NCI-H510A (cell line): ENCODE measurements at places on chromosomes 5 and 9.

GRCh38 chr5:22505891-22506290 is 347.3 kb downstream of the CDH12 start:
- no peak for DNase-seq

GRCh38 chr9:136416427-136416826 is 6.0 kb downstream of the PMPCA start:
- no peak for DNase-seq

DNA sequence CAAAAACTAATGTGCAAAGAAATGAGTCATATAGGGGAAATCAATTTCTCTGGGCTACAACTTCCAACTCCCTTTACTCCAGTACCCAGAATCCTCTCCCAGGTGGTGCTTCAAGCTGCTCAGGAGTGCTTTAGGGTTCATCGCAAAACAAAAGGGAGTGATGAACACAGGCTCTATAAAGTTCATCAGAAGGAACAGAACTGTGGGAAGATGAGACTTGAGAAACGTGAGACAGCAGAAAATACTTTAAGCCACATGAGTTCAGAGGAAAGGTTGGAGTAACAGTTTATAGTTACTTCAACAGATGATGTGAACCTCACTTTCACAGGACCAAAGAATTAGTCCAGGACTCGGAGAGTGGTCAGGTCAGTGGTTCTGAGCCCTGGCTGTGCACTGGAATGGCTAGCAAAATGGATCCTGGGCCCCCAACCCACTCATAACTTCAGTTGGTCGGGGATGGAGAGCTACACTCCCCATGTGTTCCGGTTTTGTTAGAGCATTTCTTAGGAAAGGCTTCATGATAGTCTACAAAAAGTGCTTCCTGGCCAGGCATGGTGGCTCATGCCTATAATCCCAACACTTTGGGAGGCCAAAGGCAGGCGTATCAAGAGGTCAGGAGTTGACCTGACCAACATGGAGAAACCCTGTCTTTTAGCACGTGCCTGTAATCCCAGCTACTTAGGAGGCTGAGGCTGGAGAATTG is 4.3 kb downstream of the RPL12 start:
- no peak for DNase-seq

DNA sequence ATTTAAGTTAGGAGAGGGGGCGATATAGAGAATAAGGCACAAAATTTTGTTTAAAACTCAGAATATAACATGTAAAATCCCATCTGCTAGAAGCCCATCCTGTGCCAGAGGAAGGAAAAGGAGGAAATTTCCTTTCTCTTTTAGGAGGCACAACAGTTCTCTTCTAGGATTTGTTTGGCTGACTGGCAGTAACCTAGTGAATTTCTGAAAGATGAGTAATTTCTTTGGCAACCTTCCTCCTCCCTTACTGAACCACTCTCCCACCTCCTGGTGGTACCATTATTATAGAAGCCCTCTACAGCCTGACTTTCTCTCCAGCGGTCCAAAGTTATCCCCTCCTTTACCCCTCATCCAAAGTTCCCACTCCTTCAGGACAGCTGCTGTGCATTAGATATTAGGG is 18.3 kb downstream of the MOCS2 start:
- no peak for DNase-seq

GRCh38 chr9:111154081-111154562 is 115.9 kb upstream of the LPAR1 start:
- DNase-seq, result no peak

- DNase-seq, result no peak
Measured at GRCh38 chr5:107990881-107991810, 320.4 kb upstream of the EFNA5 start.

GRCh38 chr5:66561256-66561990 is 34.8 kb upstream of the MAST4 start:
- no peak for DNase-seq

DNA sequence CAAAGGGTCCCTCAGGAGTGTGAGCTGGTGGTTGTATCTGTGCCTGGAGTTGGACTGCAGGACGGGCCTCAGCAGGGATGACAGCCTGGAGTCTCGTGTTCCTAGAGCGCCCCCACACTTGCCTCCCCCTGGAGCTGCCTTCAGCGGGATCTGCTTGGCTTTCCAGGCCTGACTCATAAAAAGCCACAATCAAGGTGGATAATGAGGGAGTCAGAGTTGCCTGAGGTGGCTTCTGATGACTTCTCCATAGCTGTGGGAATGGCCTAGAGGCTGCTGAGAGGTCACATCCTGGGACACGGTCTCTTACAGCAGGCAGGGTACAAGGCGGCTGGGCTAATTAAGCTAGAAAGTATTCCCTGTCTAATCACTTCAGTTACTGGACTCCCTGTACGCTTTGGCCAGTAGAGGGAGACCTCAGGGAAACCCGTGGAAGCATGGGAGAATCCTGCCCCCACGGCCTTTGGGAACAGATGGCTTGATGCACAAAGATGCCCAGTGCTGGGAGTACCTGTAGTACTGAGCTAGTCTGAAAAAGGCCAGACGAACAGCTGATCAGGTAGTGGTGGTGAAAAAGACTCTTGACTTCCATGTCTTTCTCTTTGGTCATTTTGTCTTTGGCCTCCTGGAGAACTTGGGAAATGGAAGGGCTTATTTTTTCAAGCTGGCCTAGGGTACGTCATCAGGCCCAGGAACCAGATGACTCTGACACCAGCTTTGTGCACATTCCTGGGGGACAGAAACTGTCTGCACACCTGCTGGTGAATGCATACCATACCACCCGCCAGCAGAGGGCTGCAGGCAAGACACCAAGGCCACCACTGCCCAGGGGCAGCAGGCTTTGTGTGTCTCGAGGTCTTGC is 16.1 kb upstream of the FRRS1L start:
- DNase-seq, result no peak

DNA sequence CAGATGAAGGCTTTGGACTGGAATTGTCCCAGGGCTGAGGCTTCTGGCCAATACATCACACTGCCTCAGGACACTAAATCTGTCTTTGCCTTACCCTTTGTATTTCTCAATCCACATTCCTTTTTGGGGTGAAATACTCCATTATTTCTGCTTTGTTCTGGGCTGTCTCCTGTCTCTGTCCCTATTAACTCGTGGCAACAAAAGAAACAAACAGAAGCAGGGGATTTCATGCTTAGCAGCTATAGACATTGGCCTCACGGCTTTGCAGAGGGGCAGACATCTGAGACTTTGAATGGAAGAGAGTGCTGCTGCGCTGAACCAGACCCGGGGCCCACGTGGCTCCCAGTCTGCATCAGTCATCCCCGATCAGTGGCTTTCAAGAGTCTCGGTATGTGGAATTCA is 129.7 kb downstream of the ARL15 start:
- DNase-seq, result no peak

- DNase-seq, result no peak
Measured at GRCh38 chr5:2983583-2984300, 232.3 kb upstream of the IRX2 start.

DNA sequence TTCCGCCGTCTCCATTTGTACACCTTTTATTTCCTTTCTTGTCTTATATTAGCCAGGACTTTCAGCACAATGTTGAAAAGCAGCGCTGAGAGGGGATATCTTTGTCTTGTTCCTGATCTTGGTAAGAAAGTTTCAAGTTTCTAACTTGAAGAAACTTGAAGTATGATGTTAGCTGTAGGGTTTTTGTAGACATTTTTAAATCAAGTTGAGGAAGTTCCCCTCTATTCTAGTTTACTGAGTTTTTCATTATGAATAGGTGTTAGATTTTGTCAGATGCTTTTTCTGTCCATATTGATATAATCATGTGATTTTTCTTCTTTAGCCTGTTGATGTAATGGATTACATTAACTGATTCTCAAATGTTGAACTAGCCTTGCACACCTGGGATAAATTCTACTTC is 425.7 kb downstream of the PIK3R1 start:
- DNase-seq, result no peak

DNA sequence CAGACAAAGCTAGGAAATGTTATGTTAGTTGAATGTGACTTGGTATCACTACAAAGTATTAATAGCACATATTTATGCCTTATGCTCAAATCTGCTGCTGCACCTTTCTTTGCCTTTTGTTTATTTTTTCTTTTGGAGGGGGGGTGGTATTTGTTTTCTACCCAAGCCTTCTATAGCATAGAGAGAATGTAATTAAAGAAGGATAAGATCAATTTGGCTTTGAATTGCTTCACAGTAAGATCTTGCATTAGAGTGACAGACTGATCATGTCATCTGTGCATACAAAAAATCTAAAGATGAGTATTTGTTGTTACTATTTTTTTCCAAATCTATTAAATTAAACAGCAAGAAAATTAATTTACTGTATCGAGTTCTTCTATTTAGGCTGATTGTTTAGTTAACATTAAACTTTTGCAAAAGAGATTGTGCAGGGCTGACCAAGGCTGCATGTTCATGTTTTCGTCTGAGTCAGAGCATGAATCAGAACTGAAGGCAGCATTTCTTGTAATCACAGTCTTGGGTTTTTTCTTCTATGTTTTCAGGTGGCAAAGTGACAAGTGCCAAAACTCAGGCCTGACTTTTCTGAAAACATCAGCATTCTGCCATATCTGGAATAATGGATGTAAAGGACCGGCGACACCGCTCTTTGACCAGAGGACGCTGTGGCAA is 1007.1 kb upstream of the WWC1 start:
- DNase-seq, result no peak

- DNase-seq, result no peak
Measured at GRCh38 chr5:602466-603035, 9.6 kb upstream of the CEP72 start.

GRCh38 chr9:125659201-125659840 is 47.7 kb downstream of the MAPKAP1 start:
- DNase-seq, result no peak

DNA sequence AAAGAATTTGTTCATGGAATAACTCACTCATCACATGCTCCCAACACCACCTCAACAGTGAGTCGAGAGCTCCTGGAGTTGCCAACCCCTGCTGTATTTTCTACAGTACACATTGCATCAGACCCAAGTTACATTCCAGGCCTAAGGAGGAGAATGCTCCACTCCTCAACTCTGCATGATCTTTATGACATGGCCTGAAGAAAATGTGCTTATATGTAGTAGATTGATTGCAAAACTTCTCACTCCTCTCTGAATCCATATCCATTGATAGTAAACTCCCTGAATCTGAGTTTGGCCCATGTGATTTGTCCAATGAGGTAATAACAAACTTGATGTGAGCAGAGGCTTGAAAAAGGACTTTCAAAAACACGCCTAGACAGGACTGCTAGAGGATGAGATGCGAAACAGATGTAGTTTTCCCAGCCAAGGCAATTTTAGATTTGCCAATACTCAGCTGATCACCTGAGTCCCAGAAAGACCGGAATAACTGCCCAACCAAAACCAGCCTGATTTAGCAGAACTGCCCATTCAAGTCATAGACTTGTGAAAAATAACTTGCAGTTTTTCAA is 29.0 kb upstream of the PAPPA start:
- no peak for DNase-seq

- DNase-seq, result no peak
Measured at GRCh38 chr5:35212122-35212982, 17.9 kb downstream of the PRLR start.

GRCh38 chr5:30874241-30875034 is 319.0 kb upstream of the CDH6 start:
- no peak for DNase-seq

GRCh38 chr5:32710550-32711361 is at the start of gene NPR3:
NPR3 (plus strand) TSS chr5:32711321; CDS start chr5:32711777, 456 bp downstream.
- DNase-seq, result no peak

- peak; percentile 60 for DNase-seq
Measured at GRCh38 chr9:129401623-129402370, 219.1 kb downstream of the C9orf50 start.

DNA sequence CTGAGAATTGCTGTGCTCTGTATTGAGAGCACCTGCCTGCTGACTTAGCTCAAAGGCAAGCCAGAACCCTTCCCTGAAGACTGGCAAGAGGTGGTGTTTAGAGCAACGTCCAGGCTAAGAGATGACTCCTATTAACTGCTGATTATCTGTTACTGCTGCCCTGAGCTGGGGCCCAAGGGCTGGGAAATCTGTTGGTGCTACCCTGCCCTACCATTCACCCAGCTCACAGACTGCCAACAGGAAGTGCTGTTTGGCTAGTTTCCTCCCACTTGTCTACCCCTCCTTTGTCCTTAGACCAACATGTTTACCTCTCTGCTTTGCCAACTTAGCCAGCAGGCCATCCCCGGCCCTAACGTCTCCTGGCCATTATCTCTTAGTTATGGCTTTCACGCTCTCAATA is 6.9 kb downstream of the RAB24 start:
- DNase-seq, result no peak

DNA sequence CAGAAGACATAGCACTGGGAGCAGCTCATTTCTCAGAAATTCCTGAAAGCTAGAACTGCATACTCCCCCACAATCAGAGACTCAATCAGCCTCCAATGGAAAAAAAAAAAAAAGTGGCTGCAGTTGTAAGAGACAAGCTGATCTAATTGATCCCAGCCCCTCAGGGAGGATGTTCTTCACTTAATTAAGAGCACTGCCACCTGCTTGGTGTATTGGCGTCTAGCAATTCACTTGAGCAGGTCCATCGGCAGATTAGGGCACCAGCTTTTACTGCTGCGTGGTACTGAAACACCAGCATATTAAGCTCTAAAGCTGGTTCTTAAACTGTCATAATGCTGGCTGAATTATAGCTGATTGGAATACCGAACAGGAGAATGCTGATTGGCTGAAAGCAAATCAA is 1890.1 kb upstream of the WWC1 start:
- DNase-seq, result no peak

DNA sequence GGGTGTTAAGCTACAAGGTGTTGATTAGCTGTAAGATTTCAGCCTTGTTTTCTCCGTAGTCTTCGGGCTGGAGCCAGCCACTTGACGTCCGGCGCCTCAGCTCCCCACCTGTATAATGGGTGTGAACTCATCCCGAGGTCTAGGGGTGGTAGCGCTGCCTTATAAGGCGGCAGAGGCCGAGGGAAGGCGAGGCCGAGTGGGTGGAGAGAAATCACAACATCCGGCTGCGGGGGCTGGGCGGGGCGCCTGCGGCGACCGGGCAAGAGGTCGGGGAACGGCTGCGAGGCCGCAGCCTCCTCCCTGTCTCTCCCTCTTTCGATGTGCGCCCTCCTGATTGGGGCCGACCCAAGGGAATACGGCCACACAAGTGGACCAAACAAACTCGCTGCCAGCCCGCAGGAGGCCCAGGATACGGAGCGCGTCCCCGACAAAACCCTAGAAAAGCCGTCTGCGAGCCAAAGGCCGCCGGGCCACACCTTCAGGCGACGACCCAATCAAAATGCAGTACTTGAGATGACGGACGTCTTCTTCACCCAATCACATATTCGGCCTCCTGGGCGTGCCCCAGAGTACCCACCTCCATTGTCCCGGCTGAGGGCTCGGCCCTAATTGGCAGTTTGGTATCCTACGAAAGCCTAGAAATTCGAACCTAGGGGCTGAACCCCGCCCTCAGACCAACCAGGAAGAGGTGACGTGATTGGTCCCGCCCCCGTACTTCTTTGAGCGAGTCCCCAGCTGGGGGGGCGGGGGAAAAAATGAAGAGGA is 493 bp upstream of the GRK6 start:
- peak; percentile 98 for DNase-seq

GRCh38 chr5:132477784-132478365 is 12.7 kb downstream of the IRF1 start:
- no peak for DNase-seq

GRCh38 chr5:62489471-62489870 is 76.9 kb downstream of the IPO11 start:
- no peak for DNase-seq

GRCh38 chr5:53343187-53343586 is 137.2 kb upstream of the FST start:
- DNase-seq, result no peak

GRCh38 chr5:92372766-92373165 is 989.6 kb upstream of the ARRDC3 start:
- no peak for DNase-seq
